Forelimb muscle (tissue), 1 donor: ENCODE measurements at places on chromosomes 11 and 22. TPM values are rescaled to one million over a fixed set of nuclear protein-coding genes. Genes with fewer than 3 reads are reported as not detected.

Gene BAIAP2L2
- 1.2 TPM for polyA plus RNA-seq

Gene NRIP3
- polyA plus RNA-seq = 0.87 TPM

Gene AIFM3
- 0.19 TPM for polyA plus RNA-seq

Gene CSF2RB
- polyA plus RNA-seq = 1.6 TPM

Gene OR5D14
- polyA plus RNA-seq = not detected
